ENCODE measurements at places on chromosomes 2 and 18.

DNA sequence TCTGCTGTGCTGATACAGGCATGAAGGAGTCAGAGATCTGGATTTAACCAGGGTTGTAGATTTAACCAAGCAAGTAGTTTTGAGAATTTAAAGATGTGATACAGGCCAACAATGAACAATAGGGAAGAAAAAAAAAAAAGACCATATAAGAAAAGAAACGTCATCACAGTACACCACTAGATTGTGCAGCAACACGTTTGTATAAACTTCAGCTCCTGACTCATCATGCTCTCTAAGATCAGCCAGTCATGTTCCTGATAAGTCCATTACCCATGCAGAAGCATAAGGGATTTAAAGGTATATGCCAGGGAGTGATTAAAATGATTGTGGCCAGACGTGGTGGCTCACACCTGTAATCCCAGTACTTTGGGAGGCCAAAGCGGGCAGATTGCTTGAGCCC, 22.3 kb upstream of the ERICH2 start:
- no peak for DNase-seq

DNA sequence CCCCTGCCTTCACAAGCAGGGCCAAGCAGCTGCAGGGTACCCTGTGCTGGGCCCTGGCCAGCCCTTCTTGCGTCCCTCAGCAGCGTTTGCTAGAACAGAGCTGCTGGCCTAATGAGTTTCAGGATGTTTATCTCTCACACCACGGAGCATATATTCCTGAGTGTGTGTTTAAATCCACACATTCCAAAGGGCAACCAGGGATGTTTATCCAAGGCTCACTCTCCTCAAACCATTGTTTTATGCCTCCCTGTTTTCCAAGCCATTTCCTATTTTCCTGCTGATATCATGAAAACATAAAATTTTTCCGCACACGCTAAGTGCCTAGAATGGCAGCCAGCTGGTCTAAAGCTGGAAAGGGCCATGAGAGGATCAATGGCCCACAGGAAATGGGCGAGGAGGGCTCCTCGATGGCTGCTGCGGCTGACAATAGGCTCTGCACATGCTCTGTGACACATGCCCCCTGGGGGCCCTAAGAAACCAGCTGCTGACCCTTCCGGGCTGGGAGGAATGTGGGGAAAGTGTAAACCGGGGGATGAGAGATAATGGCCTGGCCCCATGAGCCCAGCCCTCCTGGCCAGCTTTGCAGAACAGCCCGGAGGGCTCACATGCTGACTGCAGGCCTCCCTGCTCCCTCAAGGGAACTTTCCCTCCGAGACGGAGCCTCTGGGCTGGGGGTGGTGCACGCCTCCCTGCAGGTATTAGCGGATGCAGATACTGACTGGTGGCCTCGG, 194.0 kb downstream of the NDUFA10 start:
- no peak for DNase-seq

DNA sequence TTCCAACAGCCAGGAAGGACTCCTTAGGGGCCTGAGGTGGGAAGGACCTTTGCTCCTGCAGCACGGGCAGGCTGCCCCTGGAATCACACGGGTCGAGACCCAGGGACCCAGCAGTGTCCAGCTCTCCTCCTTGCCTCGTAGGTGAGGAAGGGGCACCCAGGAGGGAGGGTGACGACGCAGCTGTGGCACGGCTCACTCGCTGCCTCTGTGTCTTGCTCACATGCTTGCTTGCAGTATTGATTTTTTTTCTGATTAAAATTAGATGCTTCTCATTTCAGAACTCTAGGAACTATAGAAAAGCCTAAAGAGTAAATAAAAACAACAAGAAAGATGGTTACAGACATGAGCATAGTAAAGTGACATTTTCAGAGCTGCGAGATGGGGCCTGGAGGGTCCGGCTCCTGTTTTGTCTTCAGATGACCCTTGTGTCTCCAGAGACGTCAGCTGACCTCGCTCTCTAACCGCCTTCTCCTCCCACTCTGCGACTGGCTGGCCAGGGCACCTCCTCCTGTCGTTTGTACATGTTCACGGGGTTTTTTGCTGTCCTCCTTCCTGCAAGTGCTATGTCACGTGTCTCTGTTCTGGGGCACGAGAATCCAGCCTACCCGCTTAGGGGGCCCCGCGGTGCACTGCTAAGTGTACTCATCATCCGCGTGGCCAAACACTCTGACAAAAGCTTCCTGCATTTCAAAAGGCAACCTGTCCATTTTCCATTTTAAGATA, 65.7 kb upstream of the ZNF236 start:
- DNase-seq, result no peak

DNA sequence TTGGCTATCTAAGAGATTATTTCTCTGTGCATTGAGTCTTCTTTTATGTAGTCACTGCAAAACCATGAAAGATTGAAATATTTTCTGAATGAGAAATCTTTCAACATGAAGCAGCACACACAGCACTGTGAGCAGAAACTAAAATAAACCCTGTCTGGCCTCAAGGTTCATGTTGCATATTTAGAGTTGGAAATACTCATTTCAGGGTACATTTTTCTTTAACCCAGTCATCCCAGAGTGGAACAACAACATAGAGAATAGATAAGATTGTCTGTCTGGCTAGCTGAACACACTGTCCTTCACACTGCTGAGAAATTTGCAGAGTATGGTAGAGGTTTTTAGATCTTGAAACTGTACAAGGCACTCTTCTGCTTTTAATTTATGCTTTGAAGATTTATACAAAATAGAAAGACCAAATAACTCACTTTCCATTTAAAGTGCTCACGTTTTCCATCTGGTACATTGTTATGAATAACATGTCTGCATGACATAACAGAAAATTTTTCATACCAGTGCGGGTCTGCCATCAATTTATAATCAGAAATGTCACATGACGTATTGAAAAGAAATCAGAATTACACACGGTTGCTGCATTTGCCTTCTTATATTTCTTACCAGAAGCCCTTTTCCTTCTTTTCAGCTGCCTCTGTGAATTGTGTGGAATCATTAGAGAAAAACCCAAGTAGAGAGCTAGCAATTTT, 25.0 kb upstream of the FN1 start:
- no peak for DNase-seq

DNA sequence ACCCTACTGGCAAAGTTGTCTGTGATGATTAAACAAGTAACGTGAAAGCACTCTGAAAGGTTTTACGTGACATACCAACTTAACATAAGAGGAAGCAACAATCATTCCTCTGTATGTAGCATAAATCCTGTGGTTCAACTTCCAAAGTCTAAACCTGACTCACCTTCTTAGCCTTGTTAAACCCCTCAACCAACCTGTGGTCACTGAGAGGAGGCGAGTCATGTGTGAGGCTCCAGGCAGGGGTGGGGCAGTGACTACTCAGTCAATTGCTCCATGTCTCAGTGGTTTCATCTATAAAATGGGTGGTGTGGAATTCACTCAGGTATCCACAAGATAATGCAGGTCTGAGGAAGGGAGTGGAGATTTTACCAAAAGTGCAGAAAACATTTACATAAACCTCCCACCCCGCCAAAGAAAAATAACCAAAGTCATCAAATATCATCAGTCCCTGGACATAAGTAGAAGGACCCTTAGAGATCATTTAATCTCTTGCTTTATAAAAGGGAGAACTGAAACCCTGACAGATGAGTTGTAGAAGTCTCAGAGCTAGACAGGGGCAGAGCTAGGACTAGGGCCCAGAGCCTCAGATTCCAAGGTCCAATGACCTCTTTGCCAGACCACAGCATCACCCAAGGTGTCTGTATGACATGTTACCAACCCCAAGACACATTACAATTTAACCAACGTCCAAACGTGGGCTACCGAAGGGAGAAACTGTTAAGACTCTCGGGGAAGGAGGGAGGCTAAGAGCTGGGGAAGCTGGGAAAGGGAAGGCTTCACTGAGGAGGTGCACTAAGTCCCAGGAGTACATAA, 3.7 kb upstream of the PCBP1 start:
- no peak for DNase-seq

GRCh38 chr18:26342646-26343045, 116.4 kb downstream of the TAF4B start:
- DNase-seq, result no peak

GRCh38 chr18:48952287-48953103, 1.7 kb upstream of the SMAD7 start:
- DNase-seq, result peak; percentile 82

- no peak for DNase-seq
Measured at GRCh38 chr2:221559991-221560390, 12.1 kb downstream of the EPHA4 start.

Measured in G401 (cell line).